ENCODE measurements at places on chromosomes 11 and 22.

GRCh38 chr11:2390091-2390724, 10.3 kb upstream of the TSSC4 start:
- DNase-seq = no peak

DNA sequence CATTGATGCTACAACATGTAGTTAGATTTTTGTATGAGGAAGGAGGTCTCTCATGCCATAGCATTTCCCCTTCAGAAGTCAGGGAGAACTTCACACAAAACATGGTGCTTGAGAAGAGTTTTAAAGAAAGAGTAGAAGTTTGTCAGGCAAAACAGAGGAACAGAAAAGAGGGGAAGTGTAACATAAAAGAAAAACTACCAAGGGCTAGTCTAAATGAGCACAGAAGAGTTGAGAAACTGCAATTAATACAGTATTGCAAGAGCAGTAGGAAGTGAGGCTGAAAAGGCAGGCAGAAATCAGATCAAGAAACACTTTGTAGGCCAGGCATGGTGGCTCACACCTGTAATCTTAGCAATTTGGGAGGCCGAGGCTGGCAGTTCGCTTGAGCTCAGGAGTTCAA, 61.0 kb downstream of the FAM168A start:
- no peak for DNase-seq

DNA sequence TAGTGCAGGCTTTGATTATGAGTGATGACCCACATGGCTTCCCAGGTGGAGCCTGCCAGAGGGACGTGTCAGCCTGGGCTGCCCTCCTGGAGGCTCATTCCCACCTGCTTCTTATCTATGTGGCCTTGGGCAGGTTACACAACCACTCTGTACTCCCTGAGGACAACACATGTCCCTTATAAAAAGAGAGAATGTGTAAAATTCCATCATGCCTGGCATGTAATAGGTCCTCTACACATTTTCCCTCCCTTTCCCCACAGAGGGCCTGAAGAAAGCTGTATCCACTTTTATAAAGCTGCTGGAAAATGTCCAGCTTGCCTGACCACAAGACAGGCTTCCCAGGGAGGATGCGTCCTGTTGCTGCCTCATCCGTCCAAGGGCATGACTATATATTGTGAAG, 55.0 kb upstream of the VSTM5 start:
- DNase-seq = no peak

GRCh38 chr11:75733431-75734107, 15.9 kb downstream of the MOGAT2 start:
- DNase-seq = no peak

DNA sequence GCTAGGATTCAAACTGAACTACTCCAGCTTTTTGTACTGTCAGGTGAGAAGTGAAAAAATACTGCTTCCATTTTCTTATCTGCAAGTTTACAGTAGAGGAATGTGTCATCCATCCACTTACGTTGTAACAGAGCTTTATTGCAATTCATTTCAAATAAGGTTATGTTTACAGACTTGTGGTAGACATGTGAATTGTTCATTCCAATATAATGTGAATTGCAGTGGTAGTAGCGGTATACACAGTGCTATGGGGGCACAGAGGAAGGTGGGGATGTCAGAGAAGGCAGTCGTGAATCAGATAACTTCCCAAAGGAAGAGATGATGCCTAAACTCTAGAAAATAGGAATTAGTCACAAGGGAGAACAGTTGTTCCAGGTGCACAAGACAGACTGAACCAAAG, 42.5 kb downstream of the CEP57 start:
- DNase-seq = no peak

DNA sequence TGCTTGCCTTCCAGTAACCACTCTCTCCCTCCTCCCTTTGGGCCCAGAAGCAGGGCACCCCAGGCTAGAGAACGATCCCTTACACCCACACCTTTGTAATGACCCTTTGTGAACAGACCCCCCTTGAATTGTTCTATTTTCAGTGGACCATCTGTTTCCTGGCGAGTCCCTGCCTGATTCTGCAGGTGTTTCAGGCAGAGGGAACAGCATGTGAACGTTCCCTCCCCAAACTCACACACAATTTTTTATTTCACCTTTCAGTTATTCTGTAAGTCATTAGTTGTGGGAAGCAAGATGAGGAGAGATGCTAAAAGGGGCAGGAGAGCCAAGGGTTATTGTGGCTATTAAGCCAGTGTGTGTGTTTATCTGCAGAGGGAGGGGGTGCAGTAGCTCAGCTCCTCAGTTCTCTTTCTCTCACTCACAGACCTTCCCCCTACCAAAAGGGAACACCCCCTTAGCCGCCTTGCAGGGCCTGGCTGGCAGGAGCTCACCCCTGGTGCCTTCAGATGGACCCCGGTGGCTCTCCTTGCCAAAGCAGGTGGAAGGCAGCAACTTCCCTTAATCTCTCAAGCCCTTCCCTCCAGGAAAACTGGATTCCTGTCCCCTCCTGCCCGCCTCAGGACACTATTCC, 64.8 kb upstream of the SPON1 start:
- no peak for DNase-seq

- DNase-seq = no peak
These were observed 64.2 kb downstream of the FLI1 start for GRCh38 chr11:128757886-128758612.

DNA sequence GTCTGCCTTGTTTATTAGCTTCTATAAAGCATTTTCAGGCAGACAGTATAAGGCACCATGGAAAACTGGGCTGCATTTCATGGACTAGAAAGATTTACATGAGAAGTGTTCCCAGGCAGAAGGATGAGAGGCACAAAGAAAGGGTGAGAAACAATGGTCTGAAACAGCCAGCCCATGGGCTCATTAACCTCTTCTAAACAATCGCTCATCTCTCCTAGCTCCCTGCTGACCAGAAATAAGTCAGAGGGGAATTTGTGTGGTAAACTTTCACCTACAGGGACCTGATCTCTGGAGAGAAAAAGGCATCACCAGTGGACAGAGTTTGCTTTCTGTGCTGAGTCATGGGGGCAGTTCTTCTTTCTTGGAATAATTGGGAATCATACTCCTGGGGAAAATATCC, 51.8 kb upstream of the KIRREL3 start:
- DNase-seq = no peak

DNA sequence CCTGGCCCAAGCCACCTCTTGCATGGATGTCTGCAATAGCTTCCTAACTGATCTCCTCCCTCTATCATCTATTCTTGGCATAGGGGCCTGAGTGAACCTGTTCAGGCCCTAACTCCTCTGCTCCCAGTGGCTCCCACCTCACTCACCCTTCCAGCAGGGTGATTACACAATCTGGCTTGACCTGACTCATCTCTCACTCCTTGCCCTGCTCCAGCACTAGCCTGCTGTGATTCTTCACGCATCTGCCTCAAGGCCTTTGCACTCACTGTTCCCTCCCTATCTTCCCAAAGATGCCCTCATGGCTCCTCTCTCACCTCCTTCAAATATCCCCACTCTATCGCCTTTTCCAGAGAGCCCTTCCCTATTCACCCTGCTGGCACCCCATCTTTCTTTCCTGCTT, 10.5 kb downstream of the SCN4B start:
- DNase-seq = no peak

- no peak for DNase-seq
These were observed 293.3 kb upstream of the MPPED2 start for GRCh38 chr11:30879322-30880005.

DNA sequence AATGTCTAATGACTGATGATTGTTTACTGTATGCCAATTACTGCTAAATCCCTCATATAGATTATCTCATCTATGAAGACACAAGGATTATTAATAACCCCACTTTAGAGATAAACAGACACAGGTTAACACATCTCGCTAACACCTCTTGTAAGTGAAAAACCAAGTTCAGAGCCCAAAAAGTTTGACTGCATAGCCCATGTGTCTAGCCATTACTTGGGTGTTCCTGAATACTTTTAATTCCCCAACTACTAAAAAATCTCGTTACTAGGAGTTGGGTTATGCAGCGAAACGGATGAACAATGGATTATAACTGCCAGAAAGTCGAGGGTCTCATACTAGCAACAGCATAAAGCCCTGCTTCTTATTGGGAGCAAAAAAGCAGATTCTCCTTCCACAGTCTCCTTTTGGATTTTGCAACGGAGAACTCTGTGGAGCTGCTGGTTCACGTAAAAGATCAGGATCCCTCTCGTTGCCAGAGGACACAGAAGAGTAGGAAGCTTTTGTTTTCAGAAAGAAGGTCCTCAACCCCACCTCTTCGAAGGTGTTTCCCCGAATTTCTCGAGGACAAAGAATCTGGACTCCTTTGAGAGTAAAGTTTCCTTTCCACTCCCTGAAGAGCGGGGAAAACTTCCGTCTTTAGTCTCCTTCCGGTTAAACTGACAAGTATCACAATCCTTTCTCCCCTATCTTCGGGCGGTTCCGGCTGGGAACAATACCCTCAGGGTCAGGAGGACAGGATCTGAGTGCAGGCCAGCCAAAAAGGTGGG, 979 bp downstream of the ZBED5 start:
- DNase-seq = peak; percentile 66

DNA sequence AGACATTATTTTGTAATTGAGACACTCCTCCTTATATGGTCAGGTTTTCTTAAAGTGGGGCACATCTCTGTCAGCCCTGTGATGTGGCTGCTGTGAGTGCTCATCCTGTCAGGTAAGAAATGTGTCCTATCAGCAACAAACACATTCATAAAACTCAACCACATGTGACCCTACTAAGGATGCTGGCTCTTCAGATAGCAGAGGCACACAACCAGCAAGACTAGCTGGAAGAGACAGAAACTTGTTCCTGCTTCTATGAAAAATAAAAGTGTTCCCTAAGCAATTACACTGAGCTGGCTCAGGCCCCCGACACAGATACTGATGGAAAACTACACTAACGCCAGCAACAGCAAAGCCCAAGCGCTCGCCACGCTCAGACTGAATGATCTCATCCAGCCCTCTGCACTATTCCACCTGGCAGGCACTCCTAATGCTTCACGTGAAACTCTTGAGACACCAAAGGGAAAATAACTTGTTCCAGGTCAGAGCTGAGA, 49.8 kb upstream of the CYP2D6 start:
- peak; percentile 94 for DNase-seq

- no peak for DNase-seq
These were observed 21.0 kb upstream of the MOB2 start for GRCh38 chr11:1507381-1508140.

- no peak for DNase-seq
These were observed 92.3 kb upstream of the ZC3H12C start for GRCh38 chr11:110000850-110001249.

DNA sequence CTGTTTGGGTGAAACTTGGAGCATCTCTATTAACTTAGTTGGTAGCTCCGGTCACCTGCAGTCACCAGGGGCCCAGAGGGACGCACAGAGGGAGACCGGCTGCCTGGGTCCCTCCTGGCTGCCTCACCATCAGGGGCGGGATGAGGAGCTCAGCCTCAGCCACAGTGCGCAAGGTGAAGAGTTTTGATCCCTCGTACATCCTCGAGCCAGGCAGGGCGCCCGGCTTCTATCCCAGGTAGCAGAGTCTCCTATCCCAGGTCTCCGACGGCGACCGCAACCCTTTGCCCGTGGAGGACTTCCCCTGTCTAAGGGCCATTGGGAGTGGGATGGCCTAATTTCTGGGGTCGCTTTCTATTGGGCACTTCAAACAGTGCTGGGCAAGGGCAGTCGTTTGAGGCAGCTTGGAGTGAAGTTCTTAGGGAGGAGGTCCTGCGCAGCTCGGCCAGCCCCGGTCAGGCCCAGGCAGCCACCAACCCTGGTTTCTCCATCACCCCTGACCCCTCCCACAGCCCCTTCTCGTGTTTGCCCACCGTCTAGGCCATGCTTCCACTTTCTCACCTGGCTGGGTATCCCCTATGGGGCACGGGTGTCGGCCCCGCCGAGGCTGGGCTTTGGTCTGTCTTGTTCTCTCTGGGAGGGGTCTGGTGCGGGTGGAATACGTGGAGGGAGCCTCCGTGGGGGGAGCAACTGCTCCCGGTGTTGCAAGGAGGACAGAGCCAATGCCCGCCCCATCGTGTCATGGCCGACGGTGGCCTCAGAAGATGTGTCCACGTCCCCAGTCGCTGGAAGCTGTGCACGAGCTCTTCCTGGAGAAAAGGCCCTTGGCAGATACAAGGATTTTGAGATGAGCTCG, 3.6 kb upstream of the MRGPRG start:
- DNase-seq = no peak

DNA sequence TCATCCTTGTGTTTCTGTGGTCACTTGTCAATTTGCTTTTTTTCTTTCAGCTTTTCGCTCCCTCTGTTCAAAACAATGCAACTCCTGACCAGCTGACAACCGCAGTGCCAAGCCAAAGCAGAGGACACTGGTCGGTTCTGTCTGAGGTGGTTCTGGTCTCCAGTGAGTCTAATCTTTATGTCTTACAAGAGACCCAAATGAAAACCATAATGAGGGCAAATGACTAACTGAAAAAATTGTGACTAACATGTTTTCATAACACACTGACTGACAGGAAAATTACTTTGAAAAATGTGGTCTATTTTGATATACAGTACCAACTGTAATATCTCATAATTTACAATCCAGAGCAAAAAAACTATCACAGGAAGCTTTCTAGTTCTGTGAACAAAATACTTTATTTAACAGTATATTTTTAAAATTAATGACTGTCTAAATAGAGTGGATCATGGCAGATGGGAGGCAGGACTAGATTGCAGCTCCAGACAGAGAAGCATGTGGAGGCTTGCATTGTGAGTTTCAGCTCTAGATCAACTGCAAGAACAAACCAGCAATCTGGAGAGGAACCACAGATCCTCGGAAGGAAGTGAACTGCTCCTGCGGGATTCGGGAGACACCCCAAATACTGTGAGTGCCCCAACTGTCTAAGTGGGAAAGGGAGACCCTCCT, 311.8 kb downstream of the SBF2 start:
- DNase-seq = no peak

DNA sequence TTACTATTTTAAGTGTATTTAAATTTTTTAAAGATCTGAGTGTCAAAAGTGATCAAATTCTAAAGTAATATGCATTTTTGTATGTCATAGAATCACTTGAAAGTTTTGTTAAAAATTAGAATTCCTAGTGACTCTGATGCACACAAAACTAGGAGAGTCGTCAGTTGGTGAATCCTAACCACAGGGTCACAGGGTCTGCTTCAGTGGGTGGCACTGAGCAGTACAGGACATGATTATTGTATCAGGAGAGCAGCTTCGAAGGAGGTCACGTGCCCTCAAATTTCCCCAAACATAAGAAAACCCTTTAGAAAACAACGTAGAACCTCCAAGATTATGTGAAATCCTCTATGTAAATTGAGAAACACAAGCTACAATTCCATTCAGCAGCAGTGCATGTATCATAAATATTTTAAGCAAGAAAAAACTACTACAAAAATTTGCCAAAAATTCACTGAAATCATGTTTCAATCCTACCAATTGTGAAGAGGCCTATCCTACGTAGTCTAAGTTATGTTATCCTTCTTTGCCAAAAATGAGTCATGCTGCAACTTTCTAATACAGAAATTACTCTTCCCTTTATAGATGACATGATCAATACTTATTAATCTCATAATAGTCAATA, 323.6 kb downstream of the AASDHPPT start:
- DNase-seq = no peak

DNA sequence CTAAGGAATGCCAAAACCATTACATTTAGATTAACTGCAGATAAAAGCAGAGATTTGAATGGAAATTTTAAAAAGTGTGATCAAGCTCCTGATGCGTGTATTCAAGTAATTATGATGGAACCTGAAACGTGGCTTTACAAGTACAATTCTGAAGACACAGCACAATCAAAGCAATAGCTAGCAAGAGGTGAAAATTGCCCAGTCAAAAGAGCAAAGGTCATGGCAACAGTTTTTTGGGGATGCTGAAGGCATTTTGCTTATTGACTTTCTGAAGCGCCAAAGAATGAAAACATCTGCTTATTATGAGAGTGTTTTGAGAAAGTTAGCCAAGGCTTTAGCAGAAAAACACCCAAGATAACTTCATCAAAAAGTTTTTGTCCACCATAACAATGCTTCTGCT, 389.6 kb upstream of the TENM4 start:
- no peak for DNase-seq

Measured in hematopoietic multipotent progenitor cell treated with erythropoietin and hydrocortisone succinate and interleukin-3 and kit ligand, for 8 days (in vitro differentiated cells).